ENCODE measurements at places on chromosomes 5 and 9.

DNA sequence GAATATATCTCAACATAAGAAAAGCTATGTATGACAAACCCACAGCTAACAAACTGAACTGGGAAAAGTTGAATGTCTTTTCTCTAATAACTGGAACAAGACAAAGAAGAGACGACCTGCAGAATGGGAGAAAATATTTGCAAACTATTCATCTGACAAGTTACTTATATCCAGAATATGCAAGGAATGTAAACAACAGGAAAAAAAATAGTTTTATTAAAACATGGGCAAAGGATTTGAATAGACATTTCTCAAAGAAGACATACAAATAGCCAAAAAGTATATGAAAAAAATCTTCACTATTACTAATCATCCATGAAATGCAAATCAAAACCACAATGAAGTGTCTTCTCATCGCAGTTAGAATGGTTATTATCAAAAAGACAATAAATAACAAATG lies 181.7 kb upstream of the TLX3 start:
- DNase-seq: no peak

- no peak for DNase-seq
Measured at GRCh38 chr9:17625644-17626388, 47.0 kb downstream of the SH3GL2 start.

DNA sequence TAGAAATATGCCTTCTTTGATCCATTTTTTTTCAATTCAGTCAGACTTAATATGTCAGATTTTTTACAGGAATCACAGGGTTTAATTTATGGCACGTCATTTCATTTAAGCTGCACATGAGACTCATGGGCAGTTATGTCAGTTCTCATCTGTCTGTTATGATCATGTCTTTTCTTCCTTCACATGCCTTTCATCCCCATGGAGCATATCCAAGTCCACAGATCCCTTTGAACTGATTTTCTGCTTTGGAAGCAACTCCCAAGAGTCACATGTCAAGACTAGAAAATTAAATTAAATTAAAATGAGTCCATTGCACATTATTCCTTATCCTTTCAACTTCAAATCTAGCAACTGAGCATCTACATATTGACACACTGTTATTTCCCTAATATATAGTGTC lies 1274.0 kb upstream of the C9orf72 start:
- no peak for DNase-seq

GRCh38 chr9:37592108-37592951 lies at the start of gene TOMM5:
Gene TOMM5, minus strand, starts transcription at chr9:37592597. Its CDS starts 65 bp downstream, at chr9:37592532.
- peak; percentile 94 for DNase-seq

DNA sequence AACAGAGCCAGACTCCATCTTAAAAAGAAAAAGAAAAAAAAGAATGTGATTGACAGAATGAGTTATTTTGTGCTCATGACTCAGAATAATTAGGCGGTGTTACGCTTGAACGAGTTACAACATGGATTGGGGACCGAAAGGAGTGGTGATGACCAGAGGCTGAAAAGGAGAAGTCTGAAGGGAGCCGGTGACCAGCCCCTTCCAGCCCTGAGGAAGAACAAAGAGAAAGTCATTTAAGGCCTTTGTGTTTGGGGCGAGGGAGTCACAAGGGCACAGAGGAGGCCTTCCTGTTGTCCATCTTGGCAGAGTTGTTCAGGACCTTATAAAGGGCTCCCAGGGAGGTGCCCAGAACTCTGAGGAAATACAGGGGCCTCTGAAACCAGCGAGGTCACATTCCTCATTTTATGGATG lies 131.6 kb downstream of the GOLPH3 start:
- no peak for DNase-seq

GRCh38 chr9:124527781-124528180 lies 20.6 kb upstream of the NR5A1 start:
- no peak for DNase-seq

DNA sequence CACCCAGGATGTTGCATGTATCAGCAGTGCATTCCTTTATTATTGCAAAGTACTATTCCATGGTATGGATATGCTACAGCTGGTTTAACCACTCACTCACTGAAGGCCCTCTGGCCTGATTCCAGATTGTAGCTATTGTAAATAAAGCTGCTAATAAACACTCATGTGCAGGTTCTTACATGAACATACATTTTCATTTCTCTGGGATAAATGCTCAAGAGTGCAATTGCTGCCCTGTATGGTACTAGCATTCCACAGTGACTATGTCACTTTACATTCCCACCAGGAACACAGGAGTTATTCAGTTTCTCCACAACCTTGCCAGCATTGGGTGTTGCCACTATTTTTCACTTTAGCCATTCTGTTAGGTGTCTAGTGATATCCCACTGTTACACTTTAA lies 267.6 kb downstream of the SPOCK1 start:
- DNase-seq: no peak

DNA sequence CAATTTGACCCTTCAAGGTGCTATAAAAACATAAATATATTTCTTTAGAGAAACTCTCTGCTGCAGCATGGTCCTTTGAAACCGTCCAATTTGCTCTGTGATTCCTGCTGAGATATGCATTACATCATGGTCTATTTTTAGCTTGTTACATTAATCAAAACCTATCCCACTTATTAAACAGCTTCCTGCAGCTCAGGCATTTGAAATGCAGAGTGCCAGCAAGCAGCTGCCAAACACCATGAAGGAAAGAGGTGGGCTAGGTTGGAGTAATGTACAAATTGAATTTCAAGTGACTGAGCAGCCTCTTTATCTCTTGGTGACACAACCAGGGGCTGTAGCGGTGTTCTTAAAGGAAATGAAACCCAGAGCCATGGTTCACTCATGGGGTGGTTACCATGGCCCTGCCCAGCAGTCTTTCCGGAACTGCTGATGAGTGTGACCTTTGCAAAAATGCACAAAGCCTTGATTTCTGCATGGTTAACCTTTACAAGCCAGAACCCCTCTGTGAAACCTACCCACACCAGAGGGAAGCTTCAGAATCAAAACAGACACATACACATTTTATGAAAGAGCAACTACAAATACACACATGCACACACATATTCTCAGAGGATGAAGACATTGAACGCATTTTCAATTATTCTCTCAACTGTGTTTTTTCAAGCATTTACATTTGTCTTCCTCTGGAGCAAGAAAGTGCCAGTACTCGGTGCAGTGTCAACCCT lies 155.8 kb upstream of the ZNF608 start:
- DNase-seq: no peak

- DNase-seq: no peak
Measured at GRCh38 chr9:81814794-81815464, 113.3 kb upstream of the SPATA31D4 start.

DNA sequence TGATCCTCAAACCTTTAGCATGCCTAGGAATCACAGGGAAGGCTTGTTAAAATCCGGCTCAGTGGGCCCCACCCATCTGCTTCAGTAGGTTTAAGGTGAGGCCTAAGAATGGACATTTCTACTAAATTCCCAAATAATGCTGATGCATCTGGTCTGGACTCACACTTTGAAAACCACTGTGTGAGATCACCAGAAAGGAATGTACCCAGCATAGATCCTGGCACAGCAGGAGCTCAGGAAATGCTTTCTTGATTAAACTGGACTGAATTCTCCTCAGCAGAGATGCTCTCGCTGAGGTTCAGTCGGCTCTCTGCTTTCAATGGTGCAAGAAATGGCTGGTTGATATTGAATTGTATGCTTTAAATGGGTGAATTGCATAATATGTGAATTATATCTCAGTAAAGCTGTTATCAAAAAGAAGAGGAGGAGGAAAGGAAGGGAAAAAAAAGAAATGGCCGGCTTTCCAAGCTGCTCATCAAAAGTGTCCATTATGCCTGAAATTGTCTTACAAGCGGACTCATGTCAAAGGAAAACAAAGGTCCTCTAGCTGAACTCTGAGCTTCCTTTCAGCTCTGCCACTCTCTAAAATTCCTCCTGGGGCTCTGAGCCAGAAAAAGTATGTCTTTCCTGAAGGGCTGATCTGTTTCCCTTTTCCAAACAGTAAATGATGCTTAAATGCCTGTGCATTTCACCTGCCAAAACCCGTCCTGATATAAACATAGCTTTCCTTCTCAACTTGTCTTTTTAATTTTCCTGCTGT lies 77.6 kb upstream of the SAP30L start:
- DNase-seq: no peak

GRCh38 chr5:103408408-103408807 lies 149.8 kb downstream of the MACIR start:
- no peak for DNase-seq

- DNase-seq: no peak
Measured at GRCh38 chr5:146340260-146341081, 1.8 kb downstream of the POU4F3 start.

DNA sequence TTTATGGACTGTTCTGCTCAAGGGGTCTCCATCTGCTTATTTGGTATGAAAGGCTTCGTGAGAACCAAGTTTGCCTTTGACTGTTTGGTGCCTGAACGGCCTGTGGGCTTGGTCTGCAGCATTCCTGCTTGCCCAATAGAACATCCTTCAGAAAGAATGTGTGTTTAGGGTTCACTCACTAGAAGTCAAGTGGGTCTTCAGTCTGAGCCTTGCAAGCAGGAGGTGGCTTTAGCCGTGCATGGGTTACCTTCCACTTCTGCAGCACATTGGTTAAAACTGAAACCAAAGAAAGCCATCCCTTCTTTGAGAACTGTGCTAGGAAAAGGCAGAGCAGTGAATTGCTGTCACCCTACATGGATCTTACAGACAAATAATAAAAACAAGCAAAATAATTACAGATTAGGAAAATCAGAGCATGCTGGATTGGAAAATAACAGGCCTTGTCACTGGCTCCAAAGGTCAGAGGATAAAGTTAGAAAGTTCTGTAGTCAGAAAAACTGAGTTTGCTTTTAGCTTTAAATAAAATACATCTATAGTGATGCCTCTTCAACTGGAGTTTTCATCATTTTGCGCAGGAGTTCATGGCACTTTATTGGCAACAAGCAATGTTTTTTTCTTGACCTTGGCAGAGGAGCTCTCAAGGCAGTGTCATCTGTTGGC lies 16.6 kb downstream of the WWC1 start:
- DNase-seq: no peak

DNA sequence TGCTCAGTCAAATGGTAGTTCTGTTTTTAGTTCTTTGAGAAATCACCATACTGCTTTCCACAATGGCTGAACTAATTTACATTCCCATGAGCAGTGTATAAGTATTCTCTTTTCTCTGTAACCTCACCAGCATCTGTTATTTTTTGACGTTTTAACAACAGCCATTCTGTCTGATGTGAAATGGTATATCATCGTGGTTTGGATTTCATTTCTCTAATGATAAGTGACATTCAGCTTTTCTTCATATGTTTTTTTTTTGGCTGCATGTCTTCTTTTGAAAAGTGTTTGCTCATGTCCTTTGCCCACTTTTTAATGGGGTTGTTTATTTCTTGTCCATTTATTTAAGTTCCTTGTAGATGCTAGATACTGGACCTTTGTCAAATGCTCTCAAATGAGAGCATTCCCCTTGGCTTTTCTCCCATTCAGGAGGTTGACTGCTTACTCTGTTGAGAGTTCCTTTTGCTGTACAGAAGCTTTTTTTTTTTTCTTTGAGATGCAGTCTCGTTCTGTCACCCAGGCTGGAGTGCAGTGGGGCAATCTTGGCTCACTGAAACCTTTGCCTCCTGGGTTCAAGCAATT lies 58.7 kb upstream of the RGMB start:
- DNase-seq: no peak

DNA sequence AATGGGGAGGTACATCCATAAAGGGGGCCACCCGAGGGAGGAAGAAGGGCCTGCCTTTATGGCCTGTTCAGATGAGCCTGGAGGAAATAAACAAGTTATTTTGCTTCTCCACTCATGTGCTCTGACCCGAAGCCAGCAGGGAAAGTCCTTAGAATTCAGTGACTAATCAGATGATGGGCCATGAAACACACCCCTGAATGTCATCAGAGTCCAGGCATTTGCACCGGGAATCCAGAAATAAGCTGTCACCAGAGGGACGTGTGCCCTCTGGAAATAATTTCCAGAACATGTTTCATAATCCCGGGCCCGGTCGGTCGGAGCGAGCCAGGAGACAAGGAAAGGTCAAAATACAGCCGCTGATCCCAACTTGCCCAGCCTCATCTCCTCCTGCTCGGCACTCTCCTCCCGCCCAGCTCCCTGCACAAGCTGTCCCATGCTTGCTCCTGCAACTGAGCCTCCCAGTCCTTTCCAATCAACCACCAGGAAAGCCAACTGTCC lies 73.6 kb upstream of the ZNF622 start:
- DNase-seq: no peak

- DNase-seq: no peak
Measured at GRCh38 chr5:62328772-62329491, 22.9 kb downstream of the KIF2A start.

GRCh38 chr5:73694089-73694488 lies 68.1 kb downstream of the ARHGEF28 start:
- DNase-seq: no peak

DNA sequence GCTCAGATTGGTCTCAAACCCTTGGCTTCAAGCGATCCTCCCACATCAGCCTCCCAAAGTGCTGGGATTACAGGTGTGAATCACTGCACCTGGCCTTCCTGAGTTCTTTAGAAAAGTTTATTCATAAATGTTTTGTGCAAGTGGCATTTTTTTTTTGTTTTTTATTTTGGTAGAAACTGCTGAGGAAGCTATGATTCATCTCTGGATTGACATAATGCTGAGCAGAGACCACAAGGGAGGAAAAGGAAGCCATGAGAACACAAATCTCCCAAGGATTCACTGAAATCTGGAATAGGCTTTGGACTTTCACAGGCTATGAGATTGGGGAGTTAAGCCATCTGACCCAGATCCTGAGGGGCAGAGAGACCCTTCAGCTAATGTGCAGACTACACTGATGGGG lies 3.4 kb upstream of the SLC46A2 start:
- DNase-seq: no peak

GRCh38 chr5:53448851-53449250 lies 31.6 kb upstream of the FST start:
- no peak for DNase-seq

GRCh38 chr5:98513380-98513779 lies 260.1 kb upstream of the RGMB start:
- no peak for DNase-seq

DNA sequence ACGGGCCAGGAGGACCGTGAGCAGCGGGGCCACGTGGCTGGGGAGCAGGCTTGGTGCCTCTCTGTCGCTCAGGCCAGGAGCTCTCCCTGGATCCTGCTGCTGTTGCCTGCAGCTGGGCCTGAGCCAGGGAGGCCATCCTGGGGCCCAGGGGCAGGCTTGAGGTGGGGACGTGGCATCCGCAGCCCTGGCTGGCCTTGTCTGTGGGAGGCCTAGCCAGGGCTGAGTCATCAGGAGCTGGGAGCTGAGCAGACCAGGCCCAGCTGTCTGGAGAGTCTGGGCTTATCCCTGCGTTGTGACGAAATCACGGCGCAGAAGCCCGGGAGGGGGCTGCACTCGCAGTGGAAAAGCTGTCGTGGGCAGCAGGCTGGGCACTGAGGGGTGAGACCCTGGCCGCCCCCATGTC lies 138.8 kb upstream of the COL5A1 start:
- DNase-seq: no peak

- no peak for DNase-seq
Measured at GRCh38 chr5:149776361-149777305, 46.5 kb downstream of the PPARGC1B start.

- no peak for DNase-seq
Measured at GRCh38 chr5:149200355-149200754, 59.1 kb downstream of the ABLIM3 start.

Data from activated CD8-positive, alpha-beta memory T cell treated with anti-CD3 and anti-CD28 coated beads for 24 hours (primary cell).